ENCODE measurements at places on chromosomes 13 and 19. TPM values are rescaled to one million over a fixed set of nuclear protein-coding genes. Genes with fewer than 3 reads are reported as not detected.

The SOHLH2 gene
- total RNA-seq, result 1.1 TPM

- peak; percentile 3 for DNase-seq
- H3K4me1 ChIP-seq, result no peaks in the 10 kb centered on the region
- no peak overlapping the region for H3K27ac ChIP-seq
- H3K36me3 ChIP-seq, result no peaks in the 10 kb centered on the region
- no peaks in the 10 kb centered on the region for H3K27me3 ChIP-seq
- H3K4me3 ChIP-seq, result no peak overlapping the region
Observed at GRCh38 chr13:65378943-65379519, 1851.1 kb downstream of the PCDH9 start.

DNA sequence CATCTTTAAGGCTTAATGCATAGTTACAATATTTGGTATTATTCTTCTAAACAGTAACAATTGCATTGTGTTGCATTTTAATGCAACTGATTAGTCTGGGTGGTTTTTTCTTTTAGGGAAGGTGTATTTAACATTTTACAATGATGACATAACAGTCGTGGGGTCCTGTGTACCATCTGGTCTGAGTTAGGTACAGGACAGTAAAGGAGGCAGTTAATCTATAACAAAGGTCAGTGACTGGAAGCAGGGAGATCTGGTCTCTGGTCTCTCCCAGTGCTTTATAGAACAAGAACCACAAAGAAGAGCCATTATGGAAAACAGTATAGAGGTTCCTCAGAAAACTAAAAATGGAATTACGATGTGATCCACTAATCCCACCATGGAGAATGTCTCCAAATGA lies 2.7 kb upstream of the OR7G2 start:
- no peak overlapping the region for H3K27ac ChIP-seq
- DNase-seq, result no peak
- H3K4me1 ChIP-seq, result no peaks in the 10 kb centered on the region
- no peaks in the 10 kb centered on the region for H3K36me3 ChIP-seq
- H3K4me3 ChIP-seq, result no peak overlapping the region

The CGB8 gene
- not detected for total RNA-seq

DNA sequence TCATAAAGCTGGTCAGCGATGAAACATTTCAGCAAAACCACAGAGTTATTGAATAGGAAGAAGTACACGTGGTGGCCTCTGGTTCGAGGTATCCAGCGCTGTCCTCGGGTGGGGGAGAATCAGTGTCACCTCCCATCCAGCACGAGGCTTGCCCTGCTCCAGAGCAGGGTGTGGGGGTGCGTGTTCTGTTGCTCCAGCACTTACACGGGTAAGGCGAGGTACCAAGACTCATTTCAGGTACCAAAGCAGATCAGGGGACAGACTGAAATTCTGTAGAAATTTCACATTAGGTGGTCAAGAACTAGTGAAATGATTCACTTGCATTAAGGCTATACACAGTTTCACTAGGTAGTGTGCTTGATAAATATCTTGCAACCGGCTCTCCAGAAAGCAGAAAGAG lies 164.2 kb upstream of the SOX1 start:
- H3K4me1 ChIP-seq, result peaks cover 9% of the 10 kb centered on the region
- H3K4me3 ChIP-seq, result no peak overlapping the region
- DNase-seq, result no peak
- H3K27ac ChIP-seq, result no peak overlapping the region
- no peaks in the 10 kb centered on the region for H3K36me3 ChIP-seq

DNA sequence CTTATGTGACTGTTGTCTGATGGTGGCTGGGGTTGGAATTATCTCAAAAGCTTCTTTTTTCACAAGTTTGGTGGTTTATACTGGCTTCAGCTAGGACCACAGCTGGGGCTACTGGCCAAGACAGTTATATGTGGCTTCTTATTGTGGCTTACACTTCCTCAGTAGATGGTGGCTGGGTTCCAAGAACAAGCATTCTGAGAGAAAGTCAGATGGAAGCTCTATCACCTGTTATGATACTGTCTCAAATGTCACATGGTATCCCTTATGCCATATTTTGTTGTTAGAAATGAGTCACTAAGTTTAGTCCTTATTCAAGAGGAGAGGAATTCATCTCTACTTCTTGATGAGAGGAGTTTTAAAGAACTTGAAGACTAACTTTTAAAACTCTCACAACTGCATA lies 41.6 kb downstream of the NDFIP2 start:
- no peak overlapping the region for H3K4me3 ChIP-seq
- H3K36me3 ChIP-seq, result no peaks in the 10 kb centered on the region
- H3K27me3 ChIP-seq, result no peaks in the 10 kb centered on the region
- no peaks in the 10 kb centered on the region for H3K4me1 ChIP-seq
- no peak for DNase-seq

The CGB5 gene
- total RNA-seq, result not detected

DNA sequence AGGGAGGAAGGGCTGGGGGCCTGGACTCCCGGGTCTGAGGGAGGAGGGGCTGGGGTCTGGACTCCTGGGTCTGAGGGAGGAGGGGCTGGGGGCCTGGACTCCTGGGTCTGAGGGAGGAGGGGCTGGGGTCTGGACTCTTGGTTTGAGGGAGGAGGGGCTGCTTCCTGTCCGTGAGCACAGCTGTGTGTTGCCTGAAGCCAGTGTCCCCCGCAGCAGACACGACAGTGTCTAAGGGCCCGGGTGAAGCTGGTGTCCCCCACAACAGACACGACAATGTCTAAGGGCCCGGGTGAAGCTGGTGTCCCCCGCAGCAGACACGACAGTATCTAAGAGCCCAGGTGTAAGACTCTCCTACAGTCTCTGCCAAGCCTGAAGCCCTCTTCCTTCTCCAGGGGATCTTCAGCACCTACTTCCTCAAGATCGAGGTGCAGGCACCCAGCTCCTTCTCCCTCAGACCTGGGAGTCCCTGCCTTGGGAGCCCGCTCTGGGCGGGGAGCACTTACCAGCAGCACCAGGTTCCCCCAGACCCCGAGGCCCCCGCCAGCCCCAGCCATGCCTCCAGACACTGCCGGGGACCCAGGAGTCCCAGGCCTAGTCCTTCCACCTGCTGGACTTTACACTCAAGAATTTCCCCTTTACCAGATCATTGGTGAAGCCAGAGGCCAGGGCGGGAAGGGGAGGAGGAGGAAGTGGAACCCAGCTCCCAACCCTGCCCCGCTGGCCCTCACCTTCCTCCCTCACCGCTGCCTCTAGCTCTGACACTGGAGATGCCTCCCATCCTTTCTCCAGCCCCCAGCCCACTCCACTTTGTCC lies at the start of gene PTPRH:
TSS of gene PTPRH (minus strand) at position 622 of the 813 bp plus-strand sequence. CDS start at position 554, 68 bp downstream.
- H3K4me3 ChIP-seq, result no peak within 1 kb of the TSS
- H3K27ac ChIP-seq, result no peak within 1 kb of the TSS
- peaks cover 3% of the 10 kb centered on the region for H3K4me1 ChIP-seq

DNA sequence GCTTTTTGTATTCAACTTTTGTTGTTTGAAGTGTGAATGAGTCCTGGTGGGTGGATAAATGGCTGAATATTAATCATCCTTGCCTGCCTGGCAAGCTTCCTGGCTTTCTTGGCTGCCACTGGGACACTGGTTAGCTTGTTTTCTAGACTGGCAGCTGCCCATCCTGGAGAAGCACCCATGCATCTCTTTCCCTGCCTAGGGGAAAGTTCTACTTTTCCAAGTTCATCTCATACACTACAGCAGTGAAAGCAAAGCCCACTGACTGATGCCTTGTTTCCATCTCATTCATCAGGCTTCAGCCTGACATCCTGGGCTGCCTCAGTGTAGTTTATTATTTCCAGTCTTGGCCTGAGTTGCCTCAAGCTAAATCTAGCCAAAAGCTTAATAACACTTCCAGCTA lies 244.8 kb downstream of the PCDH20 start:
- no peak overlapping the region for H3K27ac ChIP-seq
- no peaks in the 10 kb centered on the region for H3K27me3 ChIP-seq
- H3K4me3 ChIP-seq, result no peak overlapping the region
- no peaks in the 10 kb centered on the region for H3K4me1 ChIP-seq

GRCh38 chr13:41224113-41225110 lies 30.0 kb upstream of the KBTBD7 start:
- DNase-seq, result no peak
- H3K27me3 ChIP-seq, result no peaks in the 10 kb centered on the region
- no peak overlapping the region for H3K4me3 ChIP-seq
- no peak overlapping the region for H3K27ac ChIP-seq
- H3K36me3 ChIP-seq, result no peaks in the 10 kb centered on the region

DNA sequence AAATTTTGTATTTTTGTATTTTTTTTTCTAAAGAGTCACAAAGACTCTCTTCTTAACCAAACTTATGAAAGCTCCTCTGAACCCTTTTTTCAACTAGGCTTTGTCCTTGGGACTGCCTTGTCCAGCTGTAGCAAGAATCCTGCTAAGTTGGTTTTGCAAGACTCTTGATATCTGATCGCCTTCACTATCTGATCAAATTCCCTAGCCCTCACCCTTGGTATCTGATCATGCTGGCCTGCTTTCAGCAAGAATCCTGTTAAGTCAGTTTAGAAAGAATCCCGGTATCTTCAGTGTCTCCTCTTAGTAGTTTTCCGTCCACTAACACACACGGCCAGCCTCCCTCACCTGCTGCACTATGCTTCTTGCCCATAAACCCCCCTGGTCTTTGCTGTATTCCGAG lies 1.9 kb upstream of the SIGLEC5 start:
- no peak overlapping the region for H3K27ac ChIP-seq
- H3K4me1 ChIP-seq, result no peaks in the 10 kb centered on the region
- no peaks in the 10 kb centered on the region for H3K36me3 ChIP-seq
- DNase-seq, result no peak

GRCh38 chr13:112700291-112701060 lies 10.6 kb downstream of the ATP11A start:
- no peak overlapping the region for H3K4me3 ChIP-seq
- no peaks in the 10 kb centered on the region for H3K27me3 ChIP-seq
- no peak overlapping the region for H3K27ac ChIP-seq
- no peaks in the 10 kb centered on the region for H3K36me3 ChIP-seq

GRCh38 chr13:73334445-73334844 lies 275.6 kb downstream of the KLF5 start:
- DNase-seq, result no peak
- H3K27me3 ChIP-seq, result no peaks in the 10 kb centered on the region
- H3K4me1 ChIP-seq, result no peaks in the 10 kb centered on the region
- no peak overlapping the region for H3K27ac ChIP-seq
- no peaks in the 10 kb centered on the region for H3K36me3 ChIP-seq
- no peak overlapping the region for H3K4me3 ChIP-seq

DNA sequence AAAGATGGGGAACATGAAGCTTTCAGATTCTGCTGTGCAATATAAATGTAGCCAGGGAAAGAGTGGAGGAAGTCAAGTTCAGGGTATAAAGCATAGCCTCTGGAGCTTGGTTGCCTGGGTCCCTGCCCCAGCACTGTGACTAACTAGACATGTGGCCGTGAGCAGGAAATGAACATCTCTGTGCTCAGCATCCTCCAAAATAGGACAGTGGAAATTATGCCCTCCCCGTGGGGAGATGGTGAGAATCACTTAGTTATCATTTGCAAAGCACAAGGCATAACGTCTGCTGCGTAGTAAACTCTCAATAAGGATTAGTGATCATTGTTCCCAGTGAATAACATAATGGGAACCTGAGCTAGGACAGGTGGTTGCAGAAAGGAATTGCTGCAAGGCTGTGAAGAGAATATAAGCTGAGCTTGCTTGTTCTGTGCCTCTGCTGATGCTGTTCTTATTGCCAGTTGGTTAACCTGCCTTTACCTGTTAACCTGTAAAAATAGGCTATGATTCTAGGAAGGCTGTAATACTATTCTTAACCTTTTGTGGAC lies 441.0 kb downstream of the COG6 start:
- H3K36me3 ChIP-seq, result no peaks in the 10 kb centered on the region
- peak; percentile 26 for DNase-seq
- H3K4me1 ChIP-seq, result peaks cover 16% of the 10 kb centered on the region

DNA sequence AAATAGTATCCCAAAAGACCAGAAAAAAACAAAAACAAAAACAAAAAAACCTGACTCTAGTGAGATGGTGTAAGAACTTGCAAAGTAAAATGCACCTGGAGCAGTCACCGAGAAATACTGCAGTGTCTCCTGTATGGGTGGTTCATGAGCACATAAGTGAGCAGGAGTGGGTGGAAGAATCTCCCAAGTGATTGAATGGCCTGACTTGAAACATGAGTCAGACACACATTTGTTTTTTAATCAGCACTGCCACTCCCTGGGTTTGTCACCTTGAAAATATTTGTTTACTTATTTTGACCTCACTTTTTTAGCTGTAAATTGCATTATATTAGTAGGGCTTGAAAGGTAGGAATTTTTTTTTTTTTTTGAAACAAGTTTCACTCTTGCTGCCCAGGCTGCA lies 2.0 kb downstream of the ZNF431 start:
- H3K4me3 ChIP-seq, result no peak overlapping the region
- H3K27me3 ChIP-seq, result no peaks in the 10 kb centered on the region
- H3K36me3 ChIP-seq, result peaks cover 56% of the 10 kb centered on the region
- no peak for DNase-seq
- peaks cover 12% of the 10 kb centered on the region for H3K4me1 ChIP-seq

DNA sequence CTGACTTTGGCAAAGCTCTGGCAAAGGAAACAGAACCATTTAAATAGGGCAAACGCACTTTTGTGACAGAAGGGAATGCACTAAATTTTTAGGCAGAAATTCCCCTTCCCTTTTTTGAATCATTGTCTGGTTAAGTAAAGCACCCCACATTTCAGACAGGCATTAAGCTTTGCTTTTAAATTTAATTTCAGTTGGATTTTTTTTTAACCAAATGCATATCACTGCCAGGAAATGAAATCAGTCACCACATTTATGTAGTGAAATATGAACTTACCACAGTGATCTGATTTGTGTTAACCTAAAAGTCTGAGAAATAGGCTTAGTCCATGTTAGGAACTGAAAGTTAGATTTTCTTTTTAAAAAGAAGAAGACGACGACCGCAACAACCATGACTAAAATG lies 10.8 kb downstream of the GPR183 start:
- no peak overlapping the region for H3K27ac ChIP-seq
- H3K36me3 ChIP-seq, result no peaks in the 10 kb centered on the region
- no peaks in the 10 kb centered on the region for H3K27me3 ChIP-seq
- no peak overlapping the region for H3K4me3 ChIP-seq
- no peak for DNase-seq

The ZNF382 gene
- 16.8 TPM for total RNA-seq

The GPC6 gene
- 42.9 TPM for total RNA-seq

- no peak within 1 kb of the TSS for H3K27ac ChIP-seq
- H3K4me1 ChIP-seq, result peaks cover 22% of the 10 kb centered on the region
- H3K27me3 ChIP-seq, result peaks cover 26% of the 10 kb centered on the region
- no peaks in the 10 kb centered on the region for H3K36me3 ChIP-seq
- H3K4me3 ChIP-seq, result peak within 1 kb of the TSS; percentile 77
Observed at GRCh38 chr13:52159159-52159982, at the start of gene NEK3. NEK3 (minus strand) TSS chr13:52159597; CDS start chr13:52156191, 3,406 bp downstream.

The RNASEH2A gene
- 61.3 TPM for total RNA-seq

GRCh38 chr19:34982275-34982674 lies 17.8 kb upstream of the GRAMD1A start:
- no peaks in the 10 kb centered on the region for H3K36me3 ChIP-seq
- no peak for DNase-seq
- H3K27me3 ChIP-seq, result no peaks in the 10 kb centered on the region
- no peak overlapping the region for H3K27ac ChIP-seq
- H3K4me1 ChIP-seq, result peaks cover 8% of the 10 kb centered on the region
- H3K4me3 ChIP-seq, result no peak overlapping the region

The EPS8L1 gene
- 17.5 TPM for total RNA-seq

The ZNF865 gene
- 0.49 TPM for total RNA-seq

GRCh38 chr13:114112826-114113322 lies 19.5 kb downstream of the RASA3 start:
- DNase-seq, result peak; percentile 67
- H3K36me3 ChIP-seq, result no peaks in the 10 kb centered on the region
- peak overlapping the region; percentile 75 for H3K27ac ChIP-seq

Measured in neural progenitor cell (in vitro differentiated cells).